ENCODE measurements at places on chromosomes 2 and 18. TPM values are rescaled to one million over a fixed set of nuclear protein-coding genes. Genes with fewer than 3 reads are reported as not detected.

ATP6V1C2 gene
- total RNA-seq: 0.16 TPM

- DNase-seq: no peak
Measured at GRCh38 chr18:10296491-10296890, 157.9 kb upstream of the APCDD1 start.

DNA sequence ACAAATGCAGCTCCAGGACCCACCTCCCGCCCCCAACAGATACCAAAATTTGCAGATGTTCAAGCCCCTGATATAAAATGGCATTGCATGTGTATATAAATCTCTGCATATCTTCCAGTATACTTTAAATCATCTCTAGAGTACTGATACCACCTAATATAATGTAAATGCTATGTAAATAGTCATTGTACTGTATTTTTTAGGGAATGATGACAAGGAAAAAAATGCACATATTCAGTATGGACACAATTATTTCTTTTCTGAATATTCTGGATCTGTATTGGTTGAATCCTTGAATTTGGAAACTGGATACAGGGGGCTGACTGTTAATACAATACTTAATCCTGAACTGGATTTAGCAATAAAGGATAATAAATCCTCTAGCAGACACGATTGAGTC lies 67.7 kb downstream of the FRZB start:
- DNase-seq: no peak

GRCh38 chr18:43692099-43692690 lies 414.9 kb upstream of the SYT4 start:
- DNase-seq: no peak

DNA sequence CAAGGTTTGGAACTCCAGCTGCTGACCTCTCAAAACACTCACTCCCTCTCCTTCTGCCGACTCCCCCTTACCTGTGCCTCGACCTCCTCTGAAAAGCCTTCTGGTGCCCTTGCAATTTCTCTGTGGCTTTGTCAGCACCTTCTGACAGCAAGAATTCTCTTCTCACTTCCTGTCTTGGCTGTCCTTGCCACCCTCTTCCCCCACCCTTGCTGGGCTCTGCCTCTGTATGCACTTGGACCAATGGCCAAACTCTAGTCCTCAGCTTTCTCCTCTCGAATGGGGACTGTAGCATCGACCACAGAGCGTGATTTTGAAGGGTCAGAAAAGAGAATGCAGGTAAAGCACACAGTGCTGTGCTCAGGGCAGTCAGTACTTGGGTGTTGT lies 99.0 kb downstream of the HS1BP3 start:
- no peak for DNase-seq

CTIF gene
- 9.8 TPM for total RNA-seq

- DNase-seq: no peak
Measured at GRCh38 chr2:221104361-221104811, 467.7 kb downstream of the EPHA4 start.

GRCh38 chr2:121919803-121920202 lies 164.4 kb downstream of the TSN start:
- no peak for DNase-seq

DNA sequence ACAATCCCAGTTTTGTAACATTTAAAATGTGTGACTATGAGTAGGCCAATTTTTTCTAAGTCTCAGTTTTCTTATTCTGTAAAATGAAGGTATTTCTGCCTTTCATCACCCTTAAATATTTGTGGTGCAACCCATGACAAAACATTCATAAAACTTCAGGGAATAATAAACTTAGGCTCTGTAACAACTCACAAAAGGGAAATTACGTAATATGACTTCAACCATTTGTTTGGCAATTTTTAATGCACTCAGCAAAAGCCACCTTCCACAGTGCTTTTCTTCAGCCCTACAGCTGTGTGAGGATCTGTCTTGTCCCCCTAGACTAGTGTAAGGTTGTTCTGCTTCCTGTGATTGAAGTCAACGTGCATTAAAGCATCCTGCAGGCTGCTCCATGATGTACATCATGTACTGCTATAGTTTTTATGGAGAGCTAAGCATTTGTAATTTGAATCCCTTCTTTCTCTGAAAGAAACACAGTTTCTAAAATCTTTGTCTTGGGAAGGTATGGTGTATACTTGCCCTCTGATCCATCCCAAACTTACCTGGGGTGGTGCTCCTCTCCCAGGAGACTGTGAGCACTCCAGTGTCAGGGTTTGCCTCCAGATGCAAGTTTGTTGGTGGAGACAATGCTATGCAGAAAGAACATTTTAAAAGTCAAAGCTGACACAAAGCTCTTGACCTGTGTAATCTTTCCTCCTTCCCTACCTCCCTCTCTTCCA lies 39.1 kb downstream of the FN1 start:
- DNase-seq: peak; percentile 10

- no peak for DNase-seq
Measured at GRCh38 chr2:187917535-187917934, 363.3 kb upstream of the TFPI start.

PAIP2B gene
- total RNA-seq: 0.28 TPM

DNA sequence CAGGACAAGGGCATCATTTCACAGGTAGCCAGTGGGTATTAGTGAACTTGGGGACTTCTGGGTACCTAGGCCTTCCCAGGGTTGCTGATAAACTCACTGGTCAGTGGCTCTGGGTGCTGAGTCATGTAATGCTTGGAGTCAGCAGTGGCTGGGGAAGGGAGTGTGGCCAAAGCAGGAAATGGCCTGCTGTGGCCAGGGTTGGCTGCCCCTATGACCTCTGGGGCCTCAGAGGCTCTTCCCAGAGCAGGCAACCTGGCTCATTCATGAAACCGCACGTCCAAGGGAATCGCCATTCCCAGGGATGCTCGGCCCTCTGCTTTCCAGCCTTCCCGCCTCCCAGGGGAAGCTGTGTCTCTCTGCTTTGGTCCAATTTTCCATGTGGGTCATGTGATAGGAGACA lies 294.9 kb downstream of the DYSF start:
- peak; percentile 96 for DNase-seq

LIMS4 gene
- 0.10 TPM for total RNA-seq

DNA sequence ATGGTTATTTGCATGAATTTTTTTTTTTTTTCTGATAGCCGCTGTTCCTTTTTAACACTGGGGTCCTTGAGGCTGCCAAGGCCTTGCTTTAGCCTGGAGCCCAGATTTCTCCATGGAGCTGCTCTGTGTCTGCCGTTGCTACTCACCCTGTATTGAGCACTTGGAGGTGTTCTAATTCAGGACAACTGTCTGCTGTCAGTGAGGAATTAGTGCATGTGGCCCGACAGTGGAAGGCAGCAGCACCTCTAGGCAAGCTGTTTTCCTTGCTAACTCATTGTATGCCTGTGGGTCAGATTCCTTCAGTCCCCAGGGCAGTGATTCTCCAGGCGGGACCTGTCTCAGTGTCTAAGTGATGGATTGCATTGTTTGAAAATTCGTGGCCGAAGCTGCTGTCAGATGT lies 147.7 kb upstream of the DPP10 start:
- no peak for DNase-seq

RAB6C gene
- total RNA-seq: not detected

SPATA3 gene
- total RNA-seq: not detected

ALPI gene
- total RNA-seq: not detected

ZNF396 gene
- total RNA-seq: 0.33 TPM

DNA sequence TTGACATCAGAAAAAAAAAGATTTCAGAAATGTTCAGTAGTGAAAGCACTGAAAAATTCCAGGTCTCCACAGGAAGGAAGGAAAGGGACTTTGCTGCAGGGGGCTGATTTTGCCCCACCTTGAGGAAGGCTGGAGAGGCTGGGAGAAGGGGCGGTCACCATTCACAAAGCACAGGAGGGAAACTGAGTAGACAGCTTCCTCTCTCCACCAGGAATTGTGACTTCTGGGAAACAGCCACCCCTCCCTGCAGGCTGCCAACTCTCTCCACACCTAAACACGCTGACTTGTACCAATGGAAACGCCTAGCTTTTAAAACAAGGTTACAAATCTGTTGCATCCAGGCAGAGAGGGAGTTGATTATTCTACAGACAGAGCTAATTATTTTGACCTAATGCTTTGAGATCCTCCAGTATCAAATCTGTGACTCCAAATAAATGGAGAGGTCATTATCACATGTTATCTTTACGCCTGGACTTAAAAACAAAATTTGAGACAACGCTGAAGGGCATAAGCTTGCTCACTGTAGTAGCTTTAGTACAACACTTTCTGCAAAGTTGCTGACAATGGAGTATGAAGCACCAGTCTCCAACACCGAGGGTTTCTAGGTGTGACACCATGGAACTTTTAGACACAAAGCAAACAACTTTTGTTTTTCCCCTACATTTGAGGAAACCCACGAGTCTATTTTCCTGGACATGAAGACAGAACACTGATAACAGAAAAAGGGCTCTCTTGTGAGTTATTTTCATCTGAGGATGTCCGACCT lies 42.7 kb downstream of the EPHA4 start:
- DNase-seq: no peak

DNA sequence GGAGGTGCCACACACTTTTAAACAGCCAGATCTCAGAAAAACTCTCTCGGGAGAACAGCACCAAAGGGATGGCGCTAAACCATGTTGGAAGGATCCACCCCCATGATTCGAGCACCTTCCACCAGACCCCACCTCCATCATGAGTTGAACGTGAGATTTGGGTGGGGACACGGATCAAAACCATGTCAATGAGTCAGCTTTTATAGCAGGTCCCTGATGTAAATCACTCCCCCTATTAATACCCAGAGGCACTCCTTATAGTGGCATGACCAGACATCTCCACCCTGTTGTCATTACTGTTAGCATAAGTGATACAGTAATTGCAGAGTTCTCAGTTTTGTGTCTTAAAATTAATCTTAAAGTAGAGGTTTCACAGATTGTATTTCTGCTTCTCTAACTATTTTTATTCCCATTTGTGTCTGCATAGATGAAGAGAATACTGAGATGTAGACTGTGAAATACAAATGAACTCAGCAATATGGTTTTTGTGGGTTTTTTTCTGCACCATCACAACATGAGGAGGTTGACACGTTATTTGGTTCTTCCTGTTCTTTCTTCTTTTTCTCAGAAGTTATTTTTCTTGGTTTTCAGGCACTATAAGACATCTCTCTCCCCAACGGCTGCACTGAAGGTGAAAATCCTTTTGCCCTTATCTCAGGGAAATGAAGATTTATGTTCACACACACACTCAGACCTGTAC lies 218.2 kb downstream of the ARL4C start:
- DNase-seq: no peak

SULT1C4 gene
- total RNA-seq: not detected

- no peak for DNase-seq
Measured at GRCh38 chr2:109188898-109189297, 59.9 kb downstream of the SH3RF3 start.

SLC39A6 gene
- 139 TPM for total RNA-seq

Measured in A172 (cell line).